ENCODE measurements at places on chromosomes 6 and 20. TPM values are rescaled to one million over a fixed set of nuclear protein-coding genes. Genes with fewer than 3 reads are reported as not detected.

DNA sequence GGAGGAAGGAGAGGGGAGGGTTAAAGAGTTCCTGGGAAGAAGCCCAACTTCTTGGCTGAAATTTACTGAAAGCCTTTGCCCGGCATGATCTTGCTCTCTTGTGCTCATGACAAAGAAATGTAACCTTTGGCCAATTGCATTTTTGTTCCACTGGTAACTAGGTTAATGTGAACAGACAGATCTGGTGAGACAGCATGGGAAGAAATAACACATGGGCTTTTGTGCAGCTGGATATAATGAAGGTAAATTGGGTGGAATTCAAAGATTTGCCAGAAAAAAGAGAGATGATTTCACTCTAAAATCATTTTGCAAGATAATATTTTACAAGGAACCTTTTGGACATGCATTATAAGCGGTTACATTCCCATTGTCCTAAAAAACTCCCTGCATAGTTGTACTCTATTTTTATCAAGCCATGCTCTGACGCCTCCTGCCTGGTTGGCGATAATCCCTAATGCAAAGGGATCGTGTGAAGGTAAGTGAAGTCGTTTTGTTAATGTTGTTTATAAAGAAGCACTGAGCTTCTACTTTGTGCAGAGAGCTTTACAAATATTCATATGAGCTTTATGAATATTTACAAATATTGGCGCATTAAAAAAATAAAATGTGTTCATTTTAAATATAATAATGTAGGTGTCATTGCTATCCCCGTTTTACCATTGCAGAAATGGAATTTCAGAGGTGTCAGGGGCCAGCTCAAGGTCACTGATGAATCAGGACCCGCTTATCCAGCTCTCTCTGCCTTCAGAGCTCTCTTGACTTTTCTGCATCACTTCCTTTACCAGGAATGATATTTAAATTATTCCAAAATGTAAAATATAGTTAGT is 161.3 kb upstream of the AGPAT4 start:
- no peaks in the 10 kb centered on the region for H3K4me1 ChIP-seq
- no peak overlapping the region for H3K27ac ChIP-seq
- no peaks in the 10 kb centered on the region for H3K36me3 ChIP-seq
- H3K4me3 ChIP-seq: no peak overlapping the region
- DNase-seq: no peak
- H3K27me3 ChIP-seq: no peaks in the 10 kb centered on the region

- H3K4me3 ChIP-seq: peak overlapping the region; percentile 92
- DNase-seq: peak; percentile 59
- H3K27me3 ChIP-seq: no peaks in the 10 kb centered on the region
- H3K36me3 ChIP-seq: no peaks in the 10 kb centered on the region
Observed at GRCh38 chr6:27138837-27139755, 108.4 kb upstream of the PRSS16 start.

GRCh38 chr6:131976545-131977061 is 25.4 kb upstream of the CCN2 start:
- H3K36me3 ChIP-seq: no peaks in the 10 kb centered on the region
- H3K4me3 ChIP-seq: no peak overlapping the region
- no peaks in the 10 kb centered on the region for H3K27me3 ChIP-seq
- no peak overlapping the region for H3K27ac ChIP-seq

DNA sequence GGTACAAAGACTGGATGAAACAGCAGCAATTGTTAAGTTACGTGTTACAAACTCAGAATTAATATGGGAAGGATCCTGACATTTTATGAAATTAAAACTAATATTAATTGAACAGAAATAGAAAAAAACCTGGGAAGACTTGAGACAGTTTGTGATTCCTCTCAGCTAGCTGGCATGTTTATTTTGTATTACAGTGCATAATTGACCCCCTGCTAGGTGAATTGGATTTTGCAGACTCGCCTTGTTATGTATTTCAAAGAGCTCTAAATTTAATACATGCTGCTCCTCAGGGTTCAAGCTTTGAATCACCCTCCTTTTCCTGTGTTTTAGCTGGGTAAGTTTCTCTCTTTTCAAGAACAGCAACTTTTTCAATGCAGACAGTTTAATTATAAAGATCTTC is 339.4 kb downstream of the PLCB1 start:
- no peak for DNase-seq
- no peak overlapping the region for H3K4me3 ChIP-seq
- H3K27ac ChIP-seq: no peak overlapping the region
- peaks cover 7% of the 10 kb centered on the region for H3K4me1 ChIP-seq
- H3K36me3 ChIP-seq: no peaks in the 10 kb centered on the region

DNA sequence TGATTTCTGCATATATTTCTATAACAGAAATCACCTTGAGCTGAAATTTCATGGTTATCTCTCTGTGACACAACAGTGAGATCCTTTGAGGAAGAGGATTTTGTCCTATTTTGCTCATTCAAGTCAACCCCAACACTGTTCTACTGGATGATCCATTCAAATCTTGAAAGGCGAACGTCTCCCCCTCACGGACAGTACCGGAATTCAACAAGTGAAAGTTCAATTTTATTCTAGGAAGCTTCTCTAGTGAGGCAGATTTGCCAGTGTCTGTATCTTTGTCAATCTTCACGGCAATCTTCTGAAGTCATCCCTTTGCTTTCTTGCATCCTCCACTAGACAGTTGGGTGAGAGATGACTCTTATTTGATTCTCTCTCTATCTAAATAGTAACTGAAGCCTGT is 91.7 kb upstream of the PDE7B start:
- no peaks in the 10 kb centered on the region for H3K27me3 ChIP-seq
- no peaks in the 10 kb centered on the region for H3K36me3 ChIP-seq
- no peaks in the 10 kb centered on the region for H3K4me1 ChIP-seq
- DNase-seq: no peak
- H3K4me3 ChIP-seq: no peak overlapping the region

DNA sequence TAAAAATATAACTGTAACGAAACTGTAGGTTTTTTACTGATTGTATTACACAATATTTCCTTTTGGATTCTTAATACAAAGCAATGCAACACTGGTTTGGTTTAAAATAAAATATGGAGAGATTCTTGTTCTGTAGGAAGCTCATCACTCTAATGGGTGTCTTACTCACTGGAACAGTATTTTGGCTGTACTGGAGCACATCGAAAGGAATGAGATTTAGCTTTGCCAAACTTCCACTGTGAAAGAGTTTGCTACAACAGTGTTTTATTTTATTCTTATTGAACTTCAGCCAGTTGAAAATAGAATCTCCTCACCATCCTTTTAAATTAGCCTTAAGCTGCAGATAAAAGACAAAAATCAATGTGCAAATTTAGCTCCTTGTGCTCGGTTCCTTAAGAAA is 230.7 kb upstream of the QKI start:
- no peak overlapping the region for H3K27ac ChIP-seq
- no peaks in the 10 kb centered on the region for H3K27me3 ChIP-seq
- no peak overlapping the region for H3K4me3 ChIP-seq
- no peak for DNase-seq
- no peaks in the 10 kb centered on the region for H3K36me3 ChIP-seq

GRCh38 chr20:57449398-57450354 is 58.5 kb downstream of the RBM38 start:
- no peaks in the 10 kb centered on the region for H3K27me3 ChIP-seq
- no peak overlapping the region for H3K4me3 ChIP-seq
- peaks cover 43% of the 10 kb centered on the region for H3K4me1 ChIP-seq

The TNNC2 gene
- total RNA-seq: not detected

Measured in natural killer cell (primary cell).